T follicular helper cell (primary cell): ENCODE measurements at places on chromosomes 5 and 9.

- DNase-seq = no peak
These were observed 8.3 kb downstream of the OLFM1 start for GRCh38 chr9:135095470-135096407.

GRCh38 chr5:32503261-32503660 lies 58.7 kb upstream of the ZFR start:
- no peak for DNase-seq

GRCh38 chr5:147939431-147940114 lies 33.2 kb upstream of the C5orf46 start:
- DNase-seq = no peak

DNA sequence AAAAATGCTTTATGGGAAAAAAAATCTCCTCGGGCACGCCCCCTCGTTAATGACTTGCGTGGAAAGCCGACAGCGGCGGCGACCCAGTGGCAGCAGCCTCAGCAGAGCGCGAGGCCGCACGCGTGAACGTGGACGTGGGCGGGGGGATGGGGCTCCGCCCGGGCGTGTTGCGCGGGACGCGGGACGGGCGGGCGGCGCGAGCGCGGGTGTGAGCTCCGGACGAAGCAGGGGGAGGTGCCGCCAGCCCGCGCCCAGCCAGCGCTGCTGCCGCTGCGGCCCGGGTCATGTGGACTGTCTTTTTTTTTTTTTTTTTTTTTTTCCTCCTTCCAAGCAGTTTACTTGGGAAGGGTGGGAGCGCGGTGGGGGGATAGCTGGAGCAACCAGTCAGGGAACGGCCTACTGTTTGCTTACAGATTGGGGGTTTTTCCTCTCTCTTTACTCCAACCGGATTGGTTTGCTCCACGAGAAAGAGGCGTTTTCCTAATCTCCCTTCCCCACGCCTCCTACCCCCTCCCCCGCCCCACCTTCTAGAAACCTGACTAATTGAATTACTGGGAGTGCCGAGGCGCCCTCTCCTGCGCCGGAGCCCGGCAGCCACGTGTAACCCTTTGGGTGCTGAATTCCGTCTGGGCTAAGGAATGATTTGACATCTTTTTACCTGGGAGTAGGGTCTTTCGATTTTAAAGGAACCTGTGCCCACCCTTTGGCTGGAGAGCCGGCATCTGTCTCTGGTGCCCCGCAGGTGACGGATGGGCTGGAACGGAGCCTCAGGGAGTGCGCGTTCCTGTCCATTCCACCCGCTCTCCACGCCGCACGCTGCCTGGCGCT lies 1.7 kb upstream of the EFNA5 start:
- DNase-seq = no peak

DNA sequence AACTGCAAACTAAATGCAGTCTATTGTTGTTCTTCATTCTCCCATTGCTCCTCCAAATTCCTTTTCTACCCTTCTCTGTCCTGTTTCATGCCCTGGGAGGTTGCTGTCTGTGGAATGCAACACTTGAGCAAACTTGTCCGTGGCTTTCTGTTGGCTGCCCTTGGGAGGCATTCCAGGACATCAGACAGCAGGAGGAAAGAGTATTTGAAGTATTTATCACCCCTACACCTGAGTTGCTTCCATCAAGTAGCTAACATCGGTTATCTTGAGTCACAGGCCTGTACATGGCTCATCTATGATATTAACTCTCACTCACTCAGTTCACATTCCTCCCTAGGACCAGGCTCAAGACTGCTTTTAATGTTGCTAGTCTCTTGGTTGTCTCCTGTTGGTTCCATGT lies 803.4 kb upstream of the CDH6 start:
- DNase-seq = no peak
